ENCODE measurements at places on chromosomes 3 and 15. TPM values are rescaled to one million over a fixed set of nuclear protein-coding genes. Genes with fewer than 3 reads are reported as not detected.

CHRM5 gene
- total RNA-seq = not detected

PRRT3 gene
- 0.26 TPM for total RNA-seq

CYP1A2 gene
- not detected for total RNA-seq

LYZL4 gene
- not detected for total RNA-seq

ADAMTSL3 gene
- total RNA-seq = 1.2 TPM

MAP2K1 gene
- 57.7 TPM for total RNA-seq

MKRN2OS gene
- total RNA-seq = 2.1 TPM

CCR9 gene
- not detected for total RNA-seq

DNAJA4 gene
- 26.5 TPM for total RNA-seq

RCN2 gene
- total RNA-seq = 60.6 TPM

ZNF860 gene
- 3.7 TPM for total RNA-seq

MINAR1 gene
- 0.26 TPM for total RNA-seq

MESP2 gene
- 0.13 TPM for total RNA-seq

NAA50 gene
- 292 TPM for total RNA-seq

GOLGB1 gene
- 45.2 TPM for total RNA-seq

ADAM10 gene
- 118 TPM for total RNA-seq

RARB gene
- total RNA-seq = 0.26 TPM

CILP gene
- under 0.01 TPM for total RNA-seq

C3orf18 gene
- 3.2 TPM for total RNA-seq

SPINK8 gene
- total RNA-seq = not detected

IGSF11 gene
- total RNA-seq = 0.13 TPM

LYSMD2 gene
- 4.2 TPM for total RNA-seq

PARP6 gene
- 17.6 TPM for total RNA-seq

DPPA2 gene
- not detected for total RNA-seq

SKOR1 gene
- total RNA-seq = under 0.01 TPM

KIF23 gene
- 7.3 TPM for total RNA-seq

GOLGA6B gene
- total RNA-seq = not detected

RAD51 gene
- total RNA-seq = 0.53 TPM

HHATL gene
- not detected for total RNA-seq

GABRR3 gene
- total RNA-seq = not detected

TKT gene
- total RNA-seq = 341 TPM

MYL3 gene
- total RNA-seq = not detected

FSIP1 gene
- total RNA-seq = 28.8 TPM

CHRD gene
- not detected for total RNA-seq

SAMMSON gene
- not detected for total RNA-seq

ITIH3 gene
- total RNA-seq = not detected

TM4SF18 gene
- not detected for total RNA-seq

PCLAF gene
- 3.2 TPM for total RNA-seq

ITGA11 gene
- 0.53 TPM for total RNA-seq

GPR62 gene
- not detected for total RNA-seq

GP5 gene
- under 0.01 TPM for total RNA-seq

ACP3 gene
- 7.0 TPM for total RNA-seq

UROC1 gene
- total RNA-seq = not detected

SOX2 gene
- total RNA-seq = 15.4 TPM

GPR156 gene
- 0.13 TPM for total RNA-seq

PARP16 gene
- total RNA-seq = 2.1 TPM

CEMIP gene
- total RNA-seq = 2.9 TPM

MORC1 gene
- total RNA-seq = not detected
